Activated CD4-positive, alpha-beta memory T cell treated with anti-CD3 and anti-CD28 coated beads for 36 hours (primary cell): ENCODE measurements at places on chromosomes 2 and 18.

- DNase-seq = no peak
These were observed 32.1 kb downstream of the GDF7 start for GRCh38 chr2:20698916-20699613.

DNA sequence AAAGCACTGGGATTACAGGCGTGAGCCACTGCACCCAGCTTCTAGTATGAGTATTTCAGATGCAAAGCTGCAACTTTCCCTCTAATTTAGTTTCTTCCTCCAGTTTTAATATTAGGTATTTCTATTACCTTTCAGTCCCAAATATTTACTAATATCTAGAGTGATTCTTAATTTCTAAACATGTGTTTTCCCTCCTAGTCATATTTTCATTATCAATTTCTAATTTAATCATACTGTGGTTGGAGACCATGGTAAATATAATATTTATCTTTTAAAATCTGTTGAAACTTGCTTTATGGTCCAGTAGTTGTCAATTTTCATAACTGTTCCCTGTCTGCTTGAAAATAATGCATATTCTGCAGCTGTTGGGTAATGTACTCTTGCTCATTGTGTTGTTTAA lies 245.9 kb upstream of the REV1 start:
- no peak for DNase-seq

DNA sequence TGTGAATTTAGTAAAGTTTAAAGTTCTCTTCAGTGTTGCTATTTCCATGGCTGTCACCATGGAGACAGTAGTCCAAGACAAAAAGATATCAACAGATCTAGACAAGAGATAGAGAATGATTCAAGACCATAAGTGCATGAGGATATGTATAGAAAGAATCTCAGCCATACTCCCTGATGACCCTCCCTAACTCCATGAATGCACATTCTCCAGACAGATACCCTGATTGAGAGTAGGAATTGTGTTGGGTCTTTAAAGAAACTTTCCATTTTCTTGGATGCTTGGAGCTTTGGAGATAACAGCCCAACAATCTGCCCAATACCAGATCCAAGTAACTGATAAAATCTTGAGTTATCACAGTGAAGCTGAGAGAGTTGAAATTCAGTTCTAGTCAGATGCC lies 1601.2 kb upstream of the CELF4 start:
- DNase-seq = no peak

- DNase-seq = no peak
These were observed 3.8 kb downstream of the ZNF397 start for GRCh38 chr18:35244671-35245070.

DNA sequence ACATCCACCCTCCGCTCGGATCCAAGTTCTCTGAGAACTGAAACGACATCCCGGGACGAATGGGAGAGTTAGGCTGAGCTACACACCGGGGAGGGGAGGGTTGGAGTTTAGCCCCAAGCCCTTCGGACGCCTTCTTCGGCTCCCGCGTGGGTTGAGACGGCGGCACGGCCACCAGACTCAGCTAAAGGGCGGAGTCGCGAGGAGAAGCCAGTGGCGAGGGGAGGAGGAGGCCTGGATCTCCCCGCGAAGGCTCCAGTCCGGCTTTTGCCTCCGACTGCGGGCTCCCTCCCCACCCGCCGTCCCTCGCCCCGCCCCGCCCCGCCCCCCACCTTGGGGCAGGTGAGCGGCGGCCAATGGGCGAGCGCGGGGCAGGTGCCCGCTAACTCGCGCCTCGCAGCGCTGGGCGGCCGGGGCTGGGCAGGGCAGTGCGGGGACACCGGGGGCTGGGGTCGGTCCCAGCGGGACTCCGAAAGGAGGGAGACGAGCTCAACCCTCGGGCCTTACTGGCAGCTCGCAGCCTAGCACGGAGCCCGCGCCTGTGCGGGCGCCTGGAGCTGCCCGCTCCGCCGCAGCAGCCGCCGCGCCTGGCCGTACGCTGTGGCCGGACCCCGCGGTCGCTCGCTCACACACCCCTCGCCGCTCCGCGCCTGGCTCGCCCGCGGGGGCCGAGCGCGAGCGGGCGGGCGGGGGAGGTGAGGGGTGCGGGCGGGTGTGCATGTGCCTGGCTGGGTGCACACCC lies at the start of gene EMX1:
Gene EMX1 (plus strand): TSS at position 382 of the 739 bp plus-strand sequence. CDS start 334 bp downstream, at position 716.
- peak; percentile 68 for DNase-seq

- no peak for DNase-seq
These were observed 1304.3 kb upstream of the DDX18 start for GRCh38 chr2:116510117-116510671.

GRCh38 chr2:149112068-149112467 lies 73.6 kb downstream of the LYPD6B start:
- no peak for DNase-seq

GRCh38 chr2:152582081-152582480 lies 135.2 kb downstream of the PRPF40A start:
- no peak for DNase-seq

DNA sequence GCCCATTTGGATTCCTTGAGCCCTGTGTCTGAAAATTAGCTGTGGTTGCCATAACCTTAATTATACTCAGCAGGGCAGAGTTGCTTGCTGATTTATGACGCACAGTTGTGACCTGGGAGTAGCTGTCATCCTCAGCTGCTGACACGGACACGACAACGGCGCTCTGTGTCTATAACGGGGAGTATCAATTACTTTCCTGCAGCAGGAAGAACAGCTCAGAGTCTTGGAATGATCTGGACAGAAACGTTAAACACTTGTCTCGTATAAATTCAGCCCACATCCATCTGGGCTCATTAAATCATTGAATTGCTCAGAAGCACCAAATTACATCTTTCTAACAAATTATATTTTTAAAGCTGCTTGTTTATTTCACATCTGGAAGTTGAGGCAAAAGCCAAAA lies 116.3 kb downstream of the SEPTIN10 start:
- no peak for DNase-seq

- DNase-seq = no peak
These were observed 267.9 kb upstream of the PKDCC start for GRCh38 chr2:41779888-41780287.

GRCh38 chr18:33212363-33212762 lies 228.2 kb downstream of the CCDC178 start:
- no peak for DNase-seq

DNA sequence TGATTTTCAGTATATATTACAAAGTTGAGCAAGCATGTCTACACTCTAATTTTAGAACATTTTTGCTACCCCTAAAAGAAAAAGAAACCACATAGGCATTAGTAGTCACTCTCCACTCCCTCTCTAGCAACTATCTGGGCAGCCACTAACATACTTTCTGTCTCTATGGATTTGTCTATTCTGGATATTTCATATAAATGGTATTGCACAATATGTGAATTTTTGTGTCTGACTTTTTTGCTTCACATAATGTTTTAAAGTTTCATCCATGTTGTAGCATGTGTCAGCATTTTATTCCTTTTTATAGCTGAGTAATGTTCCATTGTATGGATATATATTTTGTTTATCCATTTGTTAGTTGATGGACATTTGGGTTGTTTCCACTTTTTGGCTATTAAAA lies 232.5 kb upstream of the CTAGE1 start:
- DNase-seq = no peak

DNA sequence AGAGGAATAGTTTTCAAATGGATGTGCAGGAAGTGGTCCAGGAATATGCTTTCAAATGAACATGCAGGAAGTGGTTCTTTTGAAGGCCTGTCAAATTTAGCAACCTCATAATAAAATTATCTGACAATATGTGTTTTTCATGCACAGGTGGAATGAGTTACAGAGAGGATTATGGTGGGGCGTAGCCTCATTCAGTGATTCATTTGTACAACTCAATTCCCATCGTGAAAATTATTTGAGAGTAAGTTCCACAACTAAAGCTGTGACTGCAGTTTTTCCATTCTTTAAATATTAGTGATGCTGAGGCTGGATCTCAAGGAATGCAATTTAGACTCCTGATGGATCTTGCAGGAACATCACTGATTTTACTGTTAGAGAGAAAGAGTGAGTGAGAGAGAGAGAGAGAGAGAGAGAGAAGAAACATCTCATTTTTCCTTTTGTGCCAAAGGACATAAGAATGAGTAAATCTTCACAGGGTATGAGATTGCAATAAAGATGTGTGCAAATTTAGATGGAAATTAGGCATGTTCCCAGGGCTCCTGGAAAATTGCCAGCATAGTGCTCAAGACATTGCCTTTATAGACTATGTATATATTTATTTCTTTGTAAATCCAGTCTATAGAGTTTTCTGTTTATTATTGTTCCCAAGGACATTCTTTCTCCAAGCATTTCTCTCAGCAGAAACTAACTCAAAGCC lies 394.9 kb upstream of the ZEB2 start:
- DNase-seq = no peak

GRCh38 chr18:76903386-76903785 lies 81.0 kb downstream of the ZNF236 start:
- DNase-seq = no peak

GRCh38 chr2:234597576-234597861 lies 100.6 kb upstream of the ARL4C start:
- no peak for DNase-seq

DNA sequence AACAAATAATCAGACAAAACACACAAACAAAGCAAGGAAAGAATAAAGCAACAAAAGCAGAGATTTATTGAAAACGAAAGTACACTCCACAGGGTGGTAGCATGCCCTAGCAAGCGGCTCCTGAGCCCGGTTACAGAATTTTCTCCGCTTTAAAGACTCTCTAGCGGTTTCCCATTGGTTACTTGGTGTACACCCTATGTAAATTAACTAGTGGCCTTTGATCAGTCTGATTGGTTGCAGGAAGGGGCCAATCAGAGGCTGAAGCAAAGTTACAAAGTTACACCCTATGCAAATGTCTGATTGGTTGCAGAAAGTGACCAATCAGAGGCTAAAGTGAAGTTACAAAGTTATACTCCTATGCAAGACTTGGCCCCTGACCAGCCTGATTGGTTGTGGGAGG lies 242.9 kb downstream of the LDLRAD4 start:
- DNase-seq = no peak

- no peak for DNase-seq
These were observed 771.6 kb downstream of the DPP10 start for GRCh38 chr2:115214050-115214449.
